ENCODE measurements at places on chromosomes 7 and 10. TPM values are rescaled to one million over a fixed set of nuclear protein-coding genes. Genes with fewer than 3 reads are reported as not detected.

SORCS1 gene
- not detected for total RNA-seq

TMEM130 gene
- not detected for total RNA-seq

GPR26 gene
- total RNA-seq = not detected

SPDYE6 gene
- not detected for total RNA-seq

TMEM196 gene
- not detected for total RNA-seq

ZMIZ2 gene
- 11.4 TPM for total RNA-seq

HGF gene
- 345 TPM for total RNA-seq
